Peyer's patch (tissue), 4 donors: ENCODE measurements at places on chromosomes 2 and 18.
A peak's percentile ranks its signal among the peaks of the same experiment; 100 is the strongest.

DNA sequence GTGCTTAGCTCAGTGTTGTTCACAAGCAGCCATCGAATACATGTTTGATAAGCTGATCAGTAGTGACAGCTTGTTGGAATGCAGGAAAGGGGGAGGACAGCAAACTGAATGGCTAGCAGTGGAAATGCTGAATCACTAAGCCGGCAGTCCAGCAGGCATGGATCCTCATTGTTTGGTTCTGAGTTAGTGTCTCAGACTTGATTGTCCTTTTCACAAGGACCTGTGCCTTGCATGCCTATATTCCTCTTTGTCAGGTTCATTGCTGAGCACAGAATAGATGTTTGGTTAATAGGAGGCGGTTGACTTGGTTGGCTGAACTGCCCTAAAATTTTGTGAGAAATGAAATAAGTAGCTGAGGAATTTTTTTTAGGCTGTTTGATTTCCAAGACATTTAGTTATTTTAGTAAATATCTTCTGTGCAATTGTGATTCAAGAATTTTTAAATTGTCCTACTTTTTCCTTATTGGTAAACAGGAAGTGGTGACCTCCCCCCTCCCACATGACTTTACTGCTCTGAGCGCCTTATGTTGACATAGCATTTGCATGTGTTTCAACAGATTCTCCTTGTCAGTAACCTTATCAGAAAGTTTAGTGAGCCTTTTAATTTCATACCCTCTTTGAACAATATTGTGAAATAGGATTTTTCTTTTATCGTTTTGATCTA lies 21.4 kb upstream of the STON1 start:
- H3K4me3 ChIP-seq = no peak overlapping the region
- no peaks in the 10 kb centered on the region for H3K4me1 ChIP-seq
- no peaks in the 10 kb centered on the region for H3K27me3 ChIP-seq
- no peak for DNase-seq
- H3K27ac ChIP-seq = peak overlapping the region; percentile 34
- no peaks in the 10 kb centered on the region for H3K36me3 ChIP-seq

DNA sequence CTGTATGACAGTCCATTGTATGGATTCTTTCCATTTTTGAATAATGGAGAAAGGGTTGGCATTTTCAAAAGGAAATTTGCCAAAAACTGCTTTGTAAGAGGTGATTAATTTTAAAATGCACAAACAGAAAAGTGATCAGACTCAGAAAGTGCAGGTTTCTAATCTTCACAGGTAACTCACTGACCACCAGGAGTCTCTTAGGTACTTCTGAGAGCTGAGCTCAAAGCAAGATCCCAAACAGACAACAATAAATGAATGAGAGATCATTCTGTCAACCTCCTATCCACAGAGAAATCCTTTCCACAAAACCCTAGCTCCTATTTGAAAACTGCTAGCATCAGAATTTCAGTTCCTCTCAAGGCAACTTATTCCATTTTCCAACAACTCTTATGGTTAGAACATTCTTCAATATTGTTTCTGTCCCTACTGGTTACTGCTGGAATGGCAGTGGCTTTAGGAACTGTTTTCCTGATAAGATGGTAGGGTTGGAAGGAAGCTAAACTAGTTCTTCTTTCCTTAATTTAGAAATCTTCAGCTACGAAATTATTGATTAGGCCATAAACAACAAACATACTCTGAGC lies 20.6 kb upstream of the HAAO start:
- no peak overlapping the region for H3K27ac ChIP-seq
- no peak for DNase-seq
- H3K4me1 ChIP-seq = peaks cover 4% of the 10 kb centered on the region
- H3K36me3 ChIP-seq = no peaks in the 10 kb centered on the region

DNA sequence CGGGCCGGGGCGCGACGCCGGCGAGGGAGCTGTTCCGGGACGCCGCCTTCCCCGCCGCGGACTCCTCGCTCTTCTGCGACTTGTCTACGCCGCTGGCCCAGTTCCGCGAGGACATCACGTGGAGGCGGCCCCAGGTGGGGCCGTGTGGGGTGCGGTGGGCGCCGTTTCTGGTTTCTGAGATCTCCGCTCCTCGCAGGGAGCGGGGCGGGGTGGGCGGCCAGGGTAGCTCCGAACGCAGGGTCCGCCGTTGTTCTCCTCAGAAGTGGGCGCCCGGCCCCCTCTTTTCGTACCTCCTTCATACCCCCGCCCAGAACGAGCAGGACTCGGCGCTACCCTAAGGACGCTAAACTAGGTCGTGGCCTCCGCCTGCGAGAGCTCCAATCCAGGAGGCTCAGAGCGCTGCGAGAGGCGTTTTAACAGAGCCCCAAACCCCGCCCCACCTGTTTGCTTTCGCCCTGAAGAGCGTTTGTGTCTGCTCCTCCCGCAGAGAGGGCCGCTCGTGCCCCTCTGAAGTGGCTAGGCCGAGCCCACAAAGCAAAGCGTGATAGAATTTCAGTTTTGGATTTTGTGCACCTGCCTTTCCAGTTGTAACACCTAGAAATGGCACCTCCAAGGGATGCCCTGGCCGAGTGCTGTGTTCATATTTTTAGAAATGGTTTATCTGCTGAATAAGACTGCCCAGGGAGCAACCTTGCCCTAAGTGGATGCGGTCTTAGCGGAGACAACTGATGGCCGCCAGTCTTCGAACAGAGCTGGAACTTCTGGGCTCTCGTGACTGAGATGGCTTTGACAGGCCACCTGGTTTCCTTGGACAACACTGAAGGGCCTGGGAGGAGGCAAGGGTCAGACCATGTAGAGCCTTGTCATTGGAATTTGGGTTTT lies 626 bp downstream of the CAPN10 start:
- peak overlapping the region; percentile 98 for H3K4me3 ChIP-seq
- peaks cover 29% of the 10 kb centered on the region for H3K36me3 ChIP-seq
- peak; percentile 60 for DNase-seq
- H3K27me3 ChIP-seq = no peaks in the 10 kb centered on the region
- peak overlapping the region; percentile 82 for H3K27ac ChIP-seq

- H3K36me3 ChIP-seq = no peaks in the 10 kb centered on the region
- H3K27ac ChIP-seq = no peak overlapping the region
- H3K4me3 ChIP-seq = no peak overlapping the region
- no peak for DNase-seq
These were observed 36.2 kb downstream of the EMX1 start for GRCh38 chr2:72953528-72953927.

DNA sequence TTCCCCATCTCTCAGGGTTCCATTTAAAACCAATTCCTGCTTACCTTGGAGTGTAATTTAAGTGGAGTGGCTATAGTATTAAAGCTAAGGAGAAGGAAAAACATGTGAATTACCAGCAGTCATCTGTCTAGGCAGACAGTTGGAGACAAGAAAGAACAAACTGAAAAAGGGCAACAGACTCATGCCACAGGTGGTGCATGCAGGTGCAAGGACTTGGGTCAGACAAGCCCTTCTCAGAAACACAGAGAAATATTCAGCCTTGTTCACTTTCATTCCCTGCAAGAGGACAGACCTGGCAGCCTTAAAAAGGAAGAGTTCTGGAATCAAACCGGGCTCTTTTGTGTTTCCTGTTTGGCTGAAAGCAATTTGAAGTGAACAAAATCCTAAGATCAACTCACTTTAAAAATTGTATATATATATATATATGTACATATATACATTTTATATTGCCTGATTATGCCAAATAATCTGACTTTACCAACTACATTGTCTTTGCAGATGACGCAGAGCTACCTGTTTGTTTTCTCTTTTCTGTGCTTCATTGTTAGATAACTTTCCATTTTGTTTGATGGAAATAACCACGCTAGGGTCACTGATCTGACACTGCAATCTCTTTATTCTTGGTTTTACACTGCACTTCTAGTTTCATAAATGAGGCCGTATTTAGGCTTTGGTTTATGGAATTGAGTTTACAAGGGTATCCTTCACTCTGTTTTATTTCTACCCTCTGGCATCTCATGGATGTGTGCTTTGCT lies 35.1 kb upstream of the VPS54 start:
- H3K36me3 ChIP-seq = no peaks in the 10 kb centered on the region
- DNase-seq = no peak
- H3K4me1 ChIP-seq = no peaks in the 10 kb centered on the region

DNA sequence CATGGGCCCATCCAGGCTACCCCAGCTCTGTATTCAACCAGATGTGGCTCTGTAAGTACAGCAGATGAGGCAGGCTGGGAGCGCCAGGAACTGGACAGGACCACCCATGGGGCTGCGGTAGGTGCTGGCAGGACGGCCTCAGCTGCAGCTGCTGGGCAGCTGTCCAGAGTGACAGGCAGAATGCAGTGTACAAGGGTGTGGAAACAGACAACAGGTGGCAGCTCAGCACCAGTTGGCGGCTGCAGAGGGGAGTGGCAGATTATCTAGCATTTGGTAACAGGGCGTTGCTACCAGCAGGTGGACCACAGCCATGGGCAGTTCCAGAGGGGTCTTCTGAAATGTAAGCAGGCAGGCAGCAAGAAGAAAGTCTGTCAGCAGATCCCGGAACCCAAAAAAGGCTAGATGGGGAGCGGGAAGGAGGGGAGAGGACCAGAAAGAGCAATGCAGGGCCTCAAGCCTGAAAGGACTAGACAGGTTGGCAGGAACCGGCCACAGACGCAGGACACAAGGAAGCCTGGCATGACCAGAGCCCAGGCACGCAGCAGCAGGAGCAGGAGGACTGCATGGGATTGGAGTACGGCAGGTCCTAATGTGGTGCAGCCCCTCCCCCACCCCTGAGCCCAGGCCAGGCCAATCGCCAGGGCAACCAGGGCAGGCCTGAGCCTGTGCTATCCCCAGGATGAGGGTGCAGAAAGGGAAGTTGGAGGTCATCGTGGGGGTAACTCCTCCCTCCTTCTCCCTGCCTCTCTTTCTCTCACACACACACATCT lies 24.7 kb downstream of the PKDCC start:
- no peak overlapping the region for H3K4me3 ChIP-seq
- H3K4me1 ChIP-seq = peaks cover 36% of the 10 kb centered on the region
- peak; percentile 86 for DNase-seq
- H3K27me3 ChIP-seq = no peaks in the 10 kb centered on the region
- no peaks in the 10 kb centered on the region for H3K36me3 ChIP-seq
